ENCODE measurements at places on chromosomes 2 and 18. TPM values are rescaled to one million over a fixed set of nuclear protein-coding genes. Genes with fewer than 3 reads are reported as not detected.

Gene CNRIP1
- total RNA-seq, result 0.78 TPM

Gene SP140L
- 85.7 TPM for total RNA-seq

Gene KIAA2012
- total RNA-seq, result not detected

Gene GREB1
- total RNA-seq, result 0.35 TPM

Gene IL1R2
- 2.7 TPM for total RNA-seq

Gene DTNA
- 0.50 TPM for total RNA-seq

Data from naive thymus-derived CD4-positive, alpha-beta T cell (primary cell).